Osteoblast (primary cell): ENCODE measurements at places on chromosomes 7 and 10.

DNA sequence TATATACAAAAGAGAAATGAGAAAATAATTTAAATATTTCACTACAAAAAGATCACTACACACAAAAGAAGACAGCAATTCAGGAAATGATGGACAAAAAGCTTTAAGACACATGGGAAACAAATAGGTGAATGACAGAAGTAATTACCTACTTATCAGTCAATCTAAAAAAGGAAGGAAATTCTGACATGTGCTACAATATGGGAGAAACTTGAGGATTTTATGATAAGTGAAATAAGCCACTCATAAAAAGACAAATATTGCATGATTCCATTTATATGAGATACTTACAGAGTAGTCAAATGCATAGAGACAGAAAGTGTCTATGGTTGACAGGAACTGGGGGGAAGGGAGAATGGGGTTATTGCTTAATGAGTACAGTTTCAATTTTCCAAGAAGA is 339.2 kb downstream of the CALN1 start:
- no peak for DNase-seq

GRCh38 chr10:78044179-78044578 is 10.5 kb downstream of the RPS24 start:
- peak; percentile 32 for DNase-seq

DNA sequence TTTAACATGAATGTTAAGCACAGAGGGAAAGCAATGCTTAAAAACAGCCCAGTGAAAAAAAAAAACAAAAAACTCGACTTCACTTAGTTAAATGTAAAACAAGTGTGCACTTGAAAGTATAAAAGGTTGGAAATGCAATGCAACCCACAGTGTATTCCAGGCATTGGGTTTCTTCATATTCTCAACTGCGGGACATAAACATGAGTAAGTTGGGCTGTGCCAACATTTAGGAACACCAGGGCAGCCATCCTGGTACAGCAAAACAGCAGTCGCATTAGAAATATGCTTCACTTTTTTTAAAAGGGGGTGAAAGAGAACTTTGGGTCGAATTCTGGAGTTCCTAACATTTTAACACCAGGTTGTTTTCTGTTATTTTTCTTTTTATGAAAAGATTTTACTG is 937 bp downstream of the STEAP1 start:
- no peak for DNase-seq

DNA sequence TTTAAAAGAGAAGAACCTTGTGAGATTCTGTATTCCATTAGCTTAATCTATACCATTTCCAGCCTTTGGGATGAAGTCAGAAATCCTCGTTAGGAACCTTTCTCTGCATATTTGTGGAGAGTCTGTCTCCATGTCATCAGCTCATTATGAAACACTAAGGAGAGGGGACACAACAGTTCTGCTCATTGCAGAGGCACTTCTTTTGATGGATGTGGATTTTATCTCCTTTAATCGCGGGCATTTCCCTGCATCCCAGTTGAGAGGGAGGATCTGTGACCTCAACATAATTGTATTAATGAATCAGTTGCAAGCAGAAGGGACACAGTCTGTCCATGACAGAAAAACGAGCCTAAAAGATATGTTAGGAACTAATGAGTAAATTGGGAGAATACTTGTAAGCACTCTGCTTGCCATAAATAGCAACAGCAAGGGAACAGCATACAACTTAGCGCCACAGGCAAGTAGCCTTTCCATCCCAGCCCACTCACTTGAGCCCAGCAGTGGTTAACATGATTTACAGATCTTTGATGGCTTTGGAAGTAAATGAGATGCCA is 37.9 kb downstream of the SORCS1 start:
- DNase-seq: no peak

DNA sequence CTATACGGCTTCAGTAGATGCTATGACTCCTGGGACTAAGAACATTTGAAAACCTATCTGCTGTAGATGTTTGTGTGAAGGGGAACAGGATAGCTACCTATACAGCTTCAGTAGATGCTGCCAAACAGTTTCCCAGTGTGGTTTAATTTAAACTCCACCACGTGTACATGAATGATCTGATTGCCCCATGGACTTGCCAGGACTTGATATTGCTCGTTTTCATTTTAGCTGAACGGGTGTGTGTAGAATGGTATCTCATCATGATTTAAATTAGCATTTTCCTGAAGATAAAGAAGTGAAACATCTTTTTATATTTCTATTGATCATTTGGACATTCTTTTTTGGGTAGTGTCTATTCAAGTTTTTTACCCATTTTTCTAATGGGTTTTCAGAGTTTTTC is 77.8 kb upstream of the PIP4K2A start:
- no peak for DNase-seq

DNA sequence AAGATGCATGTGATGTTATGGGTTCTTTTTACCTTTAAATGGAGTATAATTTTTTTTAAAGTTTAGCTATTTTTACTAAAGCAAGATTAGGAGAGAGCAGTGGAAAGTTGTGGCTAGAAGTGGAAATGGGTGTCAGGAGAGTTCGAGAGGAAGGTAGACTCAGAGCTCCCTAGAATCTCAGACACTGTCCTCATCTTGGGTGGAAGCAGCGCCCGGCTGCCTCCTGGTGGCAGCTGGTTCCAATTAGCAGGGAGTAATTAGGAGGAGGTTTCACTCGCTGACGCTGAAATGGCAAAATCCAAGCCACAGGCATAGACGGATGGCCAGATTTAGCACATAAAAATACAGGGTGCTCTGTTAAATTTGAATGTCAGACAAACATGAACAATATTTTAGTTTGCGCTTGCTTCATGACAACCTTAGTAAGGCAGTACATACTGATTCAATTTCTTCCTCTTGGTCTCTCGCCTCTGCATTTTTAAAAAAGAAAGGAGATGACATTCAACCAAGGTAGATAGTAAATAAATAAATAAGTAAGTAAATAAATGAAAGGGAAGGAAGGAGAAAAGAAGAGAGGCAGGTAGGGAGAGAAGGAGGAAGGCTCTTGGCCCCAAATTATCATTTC is 58.5 kb downstream of the LGI1 start:
- DNase-seq: no peak

- DNase-seq: no peak
Measured at GRCh38 chr7:129827467-129827990, 125.2 kb downstream of the UBE2H start.

DNA sequence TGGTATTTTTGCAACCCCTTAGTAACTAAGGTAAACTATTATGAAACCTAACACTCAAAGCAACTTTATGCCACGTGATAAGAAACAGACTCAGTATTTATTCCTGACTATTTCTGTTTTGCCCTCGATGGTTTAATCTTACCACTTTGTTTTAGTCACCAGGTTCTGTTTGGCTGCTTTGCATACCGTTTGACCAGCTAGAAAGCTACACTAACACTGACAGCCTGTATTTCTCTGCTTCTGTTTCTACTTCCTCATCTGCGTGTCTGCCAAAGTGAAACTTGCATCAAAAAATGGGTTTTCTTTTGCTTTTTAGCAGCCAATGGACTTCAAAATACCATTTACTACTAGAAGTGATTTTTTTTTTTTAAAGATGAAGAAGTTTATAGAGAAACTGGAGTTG is 802.5 kb downstream of the GRM8 start:
- no peak for DNase-seq

DNA sequence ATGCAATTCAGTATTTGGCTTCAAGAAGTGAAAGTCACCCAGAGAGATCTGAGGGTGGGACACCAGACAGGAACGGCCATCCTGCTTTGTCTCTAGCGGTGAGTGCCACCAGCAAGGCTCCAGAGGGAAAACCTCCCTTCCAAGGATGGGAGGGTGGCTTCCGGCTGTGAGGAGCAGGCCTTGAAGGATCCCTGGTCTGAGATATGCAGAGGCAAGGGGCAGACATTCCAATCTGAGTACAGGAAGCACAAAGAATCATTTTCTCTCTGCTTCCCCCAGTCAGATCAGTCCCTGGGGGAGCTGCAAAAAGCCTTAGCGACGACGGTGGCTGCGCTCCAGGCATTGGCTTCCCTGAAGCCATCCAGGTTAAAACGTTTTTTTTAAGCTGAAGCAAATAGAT is 167.4 kb downstream of the TEX36 start:
- DNase-seq: no peak
